Hindlimb muscle (tissue), 1 donor: ENCODE measurements at places on chromosomes 16 and 17. TPM values are rescaled to one million over a fixed set of nuclear protein-coding genes. Genes with fewer than 3 reads are reported as not detected.

AKAP1 gene
- 90.7 TPM for polyA plus RNA-seq

LYRM1 gene
- polyA plus RNA-seq: 18.5 TPM

TUBB3 gene
- 7.2 TPM for polyA plus RNA-seq

SLC6A4 gene
- 0.12 TPM for polyA plus RNA-seq

CAMKK1 gene
- polyA plus RNA-seq: 9.3 TPM

CD300LG gene
- 3.3 TPM for polyA plus RNA-seq

ALOX15 gene
- 0.14 TPM for polyA plus RNA-seq

OSGIN1 gene
- 0.53 TPM for polyA plus RNA-seq

ITGB4 gene
- polyA plus RNA-seq: 7.6 TPM

CA7 gene
- not detected for polyA plus RNA-seq

ESRP2 gene
- polyA plus RNA-seq: 0.88 TPM

TMIGD1 gene
- not detected for polyA plus RNA-seq

TBC1D3C gene
- polyA plus RNA-seq: not detected

CCL1 gene
- polyA plus RNA-seq: not detected

FOXF1 gene
- polyA plus RNA-seq: not detected

ASGR1 gene
- polyA plus RNA-seq: 1.8 TPM

CRHR1 gene
- polyA plus RNA-seq: not detected

YBX2 gene
- polyA plus RNA-seq: 3.6 TPM

GPR179 gene
- 0.94 TPM for polyA plus RNA-seq

CD300LF gene
- 0.18 TPM for polyA plus RNA-seq

TBC1D3E gene
- not detected for polyA plus RNA-seq

SHBG gene
- 1.0 TPM for polyA plus RNA-seq

KRT20 gene
- not detected for polyA plus RNA-seq

RUNDC3A gene
- polyA plus RNA-seq: 1.1 TPM

CDRT15 gene
- 0.86 TPM for polyA plus RNA-seq

MMP15 gene
- polyA plus RNA-seq: 29.5 TPM

SREBF1 gene
- polyA plus RNA-seq: 26.3 TPM

KRT24 gene
- polyA plus RNA-seq: not detected

ARHGAP44 gene
- polyA plus RNA-seq: 4.5 TPM

SOX8 gene
- 43.7 TPM for polyA plus RNA-seq

SLC47A1 gene
- polyA plus RNA-seq: 1.3 TPM

RFFL gene
- polyA plus RNA-seq: 9.9 TPM

SLC22A31 gene
- 2.6 TPM for polyA plus RNA-seq

CBFA2T3 gene
- 23.2 TPM for polyA plus RNA-seq

GPRC5C gene
- polyA plus RNA-seq: 46.6 TPM

SMIM36 gene
- polyA plus RNA-seq: 0.09 TPM

SLC25A10 gene
- polyA plus RNA-seq: 5.3 TPM

KRTAP3-2 gene
- 0.28 TPM for polyA plus RNA-seq
